ENCODE measurements at places on chromosomes 1 and 21. TPM values are rescaled to one million over a fixed set of nuclear protein-coding genes. Genes with fewer than 3 reads are reported as not detected.

CCDC24 gene
- 12.4 TPM for total RNA-seq

RHBDL2 gene
- total RNA-seq = 10.6 TPM

C1orf116 gene
- total RNA-seq = 76.9 TPM

SIK1 gene
- total RNA-seq = 26.8 TPM

S100A3 gene
- total RNA-seq = 14.3 TPM

ADAMTS4 gene
- 1.3 TPM for total RNA-seq

B3GALT2 gene
- not detected for total RNA-seq

SOX13 gene
- total RNA-seq = 9.5 TPM

PSMD4 gene
- total RNA-seq = 258 TPM

S100A8 gene
- 4.1 TPM for total RNA-seq

C1orf87 gene
- not detected for total RNA-seq

NPL gene
- 3.2 TPM for total RNA-seq

S100A9 gene
- total RNA-seq = 12.1 TPM

FNDC10 gene
- 7.1 TPM for total RNA-seq

S100A12 gene
- total RNA-seq = not detected
